ENCODE measurements at places on chromosomes 13 and 19.

- no peak for DNase-seq
These were observed 209.6 kb upstream of the SOX1 start for GRCh38 chr13:111857336-111857735.

- DNase-seq: no peak
These were observed at the start of gene TICAM1 for GRCh38 chr19:4831304-4831978. Gene TICAM1 (minus strand): TSS chr19:4831712. CDS start chr19:4818377, 13,335 bp downstream.

DNA sequence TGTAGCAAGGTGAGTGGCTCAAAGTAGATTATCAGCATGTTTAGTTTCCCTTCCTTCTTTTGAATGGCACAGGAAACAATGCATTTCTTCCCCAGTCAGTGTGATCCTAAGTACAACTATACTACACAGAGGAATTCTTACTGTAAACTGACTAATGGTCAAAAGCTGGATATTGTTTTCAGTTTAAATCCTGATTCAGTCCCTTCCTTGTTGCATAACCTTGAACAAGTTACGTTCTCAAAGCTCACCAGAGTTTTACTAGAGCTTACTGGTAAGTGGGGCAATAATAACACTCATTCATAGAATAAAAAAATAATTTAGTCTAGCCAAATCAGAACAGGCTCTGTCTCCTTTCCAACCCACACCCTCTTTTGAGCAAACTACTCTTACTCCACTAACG lies 180.1 kb downstream of the POSTN start:
- DNase-seq: no peak

- DNase-seq: no peak
These were observed 99.4 kb downstream of the DNAJC15 start for GRCh38 chr13:43122791-43123190.

GRCh38 chr13:113002206-113002912 lies 33.3 kb downstream of the MCF2L start:
- no peak for DNase-seq

DNA sequence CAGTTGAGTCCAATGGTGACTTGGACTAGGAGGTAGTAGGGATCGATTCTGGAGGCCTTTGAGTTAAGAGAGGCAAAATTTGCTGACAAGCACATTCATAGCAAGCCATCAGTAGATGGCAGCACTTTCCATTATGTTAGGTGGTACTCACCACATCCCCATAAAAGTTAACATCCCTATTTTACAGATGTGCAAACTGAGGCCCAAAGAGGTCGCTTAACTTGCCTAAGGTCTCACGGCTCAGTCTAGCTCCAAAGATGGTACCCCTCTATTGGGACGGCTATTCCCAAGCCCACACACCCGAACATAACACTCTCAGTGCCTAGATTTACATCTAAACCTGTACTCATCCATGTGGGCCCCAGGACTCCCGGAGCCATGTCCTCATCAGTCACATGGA lies 21.5 kb upstream of the FOSB start:
- no peak for DNase-seq

DNA sequence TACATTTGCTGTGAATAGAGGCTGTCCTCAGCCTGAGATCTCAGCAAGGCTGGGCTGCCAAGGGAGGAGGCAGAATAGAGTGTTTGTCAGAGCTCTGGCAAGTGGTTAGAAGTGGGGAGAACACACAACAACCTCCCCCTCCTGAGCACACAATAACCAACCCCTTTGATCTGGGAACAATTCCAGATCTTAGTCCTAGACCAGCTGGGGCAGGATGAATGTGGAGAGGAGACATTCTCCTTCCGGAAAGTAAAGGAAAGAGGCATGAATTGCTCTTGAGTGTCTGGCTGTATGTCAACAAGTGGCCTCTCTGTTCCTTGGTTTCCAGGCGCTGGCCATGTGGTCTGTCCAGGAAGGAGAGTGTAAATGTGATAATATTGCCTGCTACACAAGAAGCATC lies 114.9 kb upstream of the TMTC4 start:
- no peak for DNase-seq

GRCh38 chr13:51806566-51806965 lies 2.6 kb upstream of the DHRS12 start:
- no peak for DNase-seq

- DNase-seq: no peak
These were observed 511.8 kb downstream of the KLF12 start for GRCh38 chr13:73622381-73622780.

DNA sequence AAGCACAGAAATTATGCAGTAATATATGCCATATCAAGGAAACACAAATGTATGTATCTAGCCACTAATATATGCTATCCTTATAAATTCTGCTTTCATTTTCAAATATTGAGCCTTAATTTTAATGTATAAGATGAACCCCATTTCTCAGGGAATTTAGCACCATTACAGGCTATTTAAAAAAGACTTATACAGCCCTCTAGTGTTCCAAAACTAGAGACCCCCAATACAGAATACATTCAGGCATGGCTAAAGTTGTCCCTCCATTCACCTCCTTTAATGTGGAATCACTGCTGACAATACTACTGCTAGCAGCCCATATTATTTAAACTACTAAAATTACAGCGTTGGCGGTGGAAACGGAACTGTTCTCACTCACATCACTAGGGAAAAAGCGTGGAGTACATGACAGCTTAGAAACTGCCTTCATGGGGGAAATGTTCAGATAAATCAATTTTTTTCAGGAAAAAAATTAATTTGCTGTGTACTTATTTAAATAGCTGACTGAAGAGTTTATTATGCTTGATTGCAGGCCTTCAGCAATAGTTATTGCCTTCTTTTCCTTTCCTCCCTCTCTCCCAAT lies 541.0 kb downstream of the PCDH9 start:
- no peak for DNase-seq

DNA sequence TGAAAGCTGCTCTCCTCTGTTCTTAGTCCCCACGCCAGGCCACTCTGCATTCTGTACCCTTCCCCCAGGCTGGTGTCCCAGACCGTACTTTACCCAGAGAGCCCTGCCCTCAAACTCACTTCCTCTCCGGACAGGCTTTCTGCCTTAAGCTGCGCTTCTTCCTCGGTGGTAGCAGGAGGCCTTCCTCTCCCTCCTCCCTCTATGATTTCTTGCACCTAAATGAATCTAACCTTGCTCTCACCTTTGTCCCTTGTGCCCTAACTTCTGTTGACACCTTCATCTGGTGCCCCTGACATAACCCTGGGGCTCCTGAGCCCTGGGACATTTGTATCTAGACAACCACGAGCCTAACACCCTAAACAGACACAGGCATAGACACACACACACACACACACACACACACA lies 29.6 kb upstream of the CEACAM21 start:
- DNase-seq: no peak

GRCh38 chr13:36807616-36808015 lies 11.4 kb upstream of the RFXAP start:
- DNase-seq: no peak

DNA sequence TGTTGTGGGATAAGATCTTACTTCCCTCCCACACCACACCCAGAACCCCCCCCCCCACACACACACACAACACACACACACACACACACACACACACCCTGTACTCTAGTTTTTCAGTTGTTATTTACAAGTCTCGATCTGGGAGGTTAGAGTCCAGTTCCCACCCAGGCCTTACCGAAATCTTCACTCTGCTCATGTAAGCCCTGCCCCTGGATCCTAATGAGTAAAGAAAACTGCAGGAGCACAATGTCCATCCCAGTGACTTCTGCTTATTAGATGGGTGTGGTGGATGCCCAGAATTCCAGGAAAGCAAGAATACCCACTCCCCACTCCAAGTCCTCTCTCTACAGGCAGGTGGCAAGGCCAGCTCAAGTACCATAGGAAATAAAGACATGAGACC lies 23.0 kb downstream of the STARD13 start:
- no peak for DNase-seq

DNA sequence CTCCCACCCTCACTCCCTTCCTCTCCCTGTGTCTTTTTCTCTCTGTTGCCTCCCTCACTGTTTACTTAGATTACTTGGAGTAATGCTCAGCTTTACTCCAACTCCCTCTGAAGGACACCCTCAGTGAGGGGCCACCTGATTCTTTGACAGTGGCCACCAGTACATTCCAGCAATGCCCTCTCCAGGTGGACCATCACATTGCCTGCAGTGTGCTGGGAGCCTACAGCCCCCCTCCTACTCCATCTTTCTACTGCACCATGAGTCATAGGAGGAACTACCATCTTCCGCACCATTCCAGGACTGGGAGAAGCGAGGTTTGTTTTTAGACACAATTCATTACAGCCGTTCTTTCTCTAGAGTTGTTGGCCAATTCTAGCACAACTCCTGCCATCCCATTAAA lies 96.6 kb upstream of the POSTN start:
- no peak for DNase-seq

- peak; percentile 13 for DNase-seq
These were observed 60.9 kb upstream of the MED4 start for GRCh38 chr13:48155848-48156247.

DNA sequence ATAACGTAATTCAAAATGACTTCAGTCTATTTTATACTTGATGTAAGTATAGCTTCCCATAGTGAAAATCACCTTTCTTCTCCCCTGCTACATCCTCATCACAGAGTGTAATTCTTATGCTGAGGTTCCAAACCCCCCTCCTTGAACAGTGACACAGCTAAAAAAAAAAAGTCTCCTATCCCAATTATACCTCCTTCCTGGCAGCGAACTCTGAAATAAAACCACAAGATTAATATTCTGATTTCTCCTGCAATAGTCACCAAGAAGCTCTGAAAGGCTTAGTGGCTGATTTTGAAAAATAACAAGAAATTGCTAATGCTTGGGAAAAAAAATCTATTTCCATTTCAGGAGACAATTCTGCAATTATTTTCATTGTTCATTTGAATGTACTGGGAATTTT lies 36.3 kb downstream of the EFNB2 start:
- DNase-seq: no peak

- no peak for DNase-seq
These were observed 126.4 kb upstream of the SLC10A2 start for GRCh38 chr13:103192511-103193135.

DNA sequence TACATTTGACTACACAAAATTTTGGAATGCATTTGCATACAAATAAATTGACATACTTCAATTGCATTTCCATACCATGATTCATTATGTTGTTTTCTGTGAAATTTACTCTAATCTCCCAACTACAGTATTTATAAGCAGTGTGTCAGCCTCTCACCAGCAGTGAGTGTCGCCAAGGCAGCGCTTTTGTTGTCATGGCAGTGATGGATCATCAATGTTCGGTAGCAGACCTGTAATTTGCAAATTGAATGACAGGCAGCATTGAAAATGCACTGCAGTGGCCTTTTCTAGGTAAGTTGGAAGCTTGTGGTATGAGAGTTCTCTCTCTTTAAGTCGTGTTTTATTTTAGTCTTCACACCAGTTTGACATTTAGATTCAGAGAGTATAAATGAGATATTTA lies 534.1 kb downstream of the PCDH17 start:
- no peak for DNase-seq

DNA sequence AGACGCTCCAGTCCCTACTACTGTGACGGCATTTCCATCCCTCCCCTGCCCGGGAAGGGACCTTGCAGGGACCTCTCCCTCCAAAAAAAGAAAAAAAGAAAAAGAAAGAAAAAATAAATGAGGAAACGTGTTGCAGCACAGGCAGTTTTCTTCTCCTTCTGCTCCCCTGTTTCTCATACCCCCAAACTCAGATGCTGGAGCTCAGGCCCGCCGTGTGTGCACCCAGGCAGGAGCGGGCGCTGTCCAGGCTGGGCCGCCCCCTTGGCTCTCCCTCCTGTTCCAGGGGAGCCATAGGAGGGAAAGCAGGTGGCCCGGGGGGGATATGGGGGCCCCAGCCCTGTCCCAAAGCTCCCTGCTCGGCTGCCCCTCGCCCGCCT lies 5.8 kb downstream of the YIPF2 start:
- DNase-seq: no peak

DNA sequence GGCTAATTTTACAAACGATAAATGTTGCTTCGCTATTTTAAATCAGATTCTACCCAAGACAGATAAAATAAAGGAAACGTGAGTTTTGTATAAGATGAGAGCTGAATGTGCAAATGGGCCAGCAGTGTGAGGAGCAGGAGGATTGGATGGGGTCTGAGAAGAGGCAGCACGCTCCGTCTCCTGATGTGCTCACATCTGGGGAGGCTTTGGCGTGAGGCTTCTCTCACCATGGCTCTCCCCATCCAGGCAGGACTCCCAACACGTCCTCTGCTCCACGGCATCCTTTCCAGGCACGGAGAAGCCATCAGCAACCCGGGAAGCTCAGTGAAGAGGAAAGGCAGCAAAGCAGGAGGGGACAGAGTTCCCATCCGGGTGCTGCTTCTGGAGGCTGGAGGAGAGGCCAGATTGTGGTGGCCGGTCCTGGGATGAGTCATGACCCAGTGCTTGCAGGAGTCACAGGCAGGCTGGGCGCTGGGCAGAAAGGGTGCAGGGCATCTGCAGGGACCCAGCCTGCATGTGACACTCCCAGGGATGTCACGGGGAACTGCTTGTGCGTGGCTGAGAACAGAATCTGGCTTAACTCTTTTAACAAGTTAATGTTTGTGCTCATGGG lies 47.5 kb downstream of the ZNF536 start:
- DNase-seq: no peak

- DNase-seq: no peak
These were observed at the start of gene ZNF136 for GRCh38 chr19:12162882-12163806. Gene ZNF136 (plus strand): TSS chr19:12163096. CDS start chr19:12163204, 108 bp downstream.

- no peak for DNase-seq
These were observed 16.3 kb downstream of the LEUTX start for GRCh38 chr19:39795001-39795400.

GRCh38 chr19:48746738-48747575 lies at the start of gene IZUMO1:
Gene IZUMO1 (minus strand): TSS chr19:48746909. CDS start chr19:48745859, 1,050 bp downstream.
- DNase-seq: peak; percentile 48

- no peak for DNase-seq
These were observed 10.3 kb upstream of the ZBTB7A start for GRCh38 chr19:4077007-4077374.

DNA sequence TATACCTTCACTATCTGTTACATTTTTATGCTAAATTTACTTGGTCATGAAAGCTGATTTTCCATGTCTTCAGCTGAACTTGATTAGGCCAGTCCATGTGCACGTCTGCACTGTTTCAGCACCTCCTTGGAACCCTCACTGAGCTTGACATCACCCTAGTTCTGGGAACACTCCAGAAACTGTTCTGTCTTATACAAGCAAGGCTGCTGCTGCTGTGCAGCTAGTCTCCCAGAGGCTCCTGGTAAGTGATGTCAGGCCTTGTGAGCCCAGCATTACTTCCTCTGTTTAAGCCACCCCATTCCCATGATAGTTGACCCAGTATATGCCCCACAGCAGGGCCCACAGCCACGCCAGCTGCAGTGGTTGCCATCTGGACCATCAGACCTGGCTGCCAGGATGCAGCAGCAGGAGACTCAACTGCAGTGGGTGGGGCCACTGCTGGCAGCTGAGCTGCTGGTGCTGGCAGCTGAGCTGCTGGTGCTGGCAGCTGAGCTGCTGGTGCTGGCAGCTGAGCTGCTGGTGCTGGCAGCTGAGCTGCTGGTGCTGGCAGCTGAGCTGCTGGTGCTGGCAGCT lies 90.5 kb upstream of the AKAP11 start:
- no peak for DNase-seq

DNA sequence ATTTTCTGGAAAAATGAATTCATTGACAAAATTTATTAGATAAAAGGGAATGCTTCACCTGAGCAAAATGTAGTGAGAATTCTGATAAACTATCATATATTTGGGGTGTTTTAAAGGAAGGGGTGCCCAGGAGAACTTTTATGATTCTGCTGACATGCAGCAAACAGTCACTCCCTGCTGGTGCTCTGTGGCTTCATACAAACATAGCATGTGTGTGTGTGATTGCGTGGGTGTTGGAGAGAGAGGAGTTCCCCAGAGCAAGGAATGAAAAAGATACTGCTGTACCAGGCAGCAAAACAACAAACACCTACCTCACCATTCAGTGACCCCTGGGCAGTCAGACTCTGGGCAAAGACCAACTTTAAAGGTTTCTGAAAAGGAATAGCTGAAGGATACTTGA lies 546.7 kb downstream of the RFC3 start:
- no peak for DNase-seq

All from Panc1 (cell line).